ENCODE measurements at places on chromosomes 1 and 21.

DNA sequence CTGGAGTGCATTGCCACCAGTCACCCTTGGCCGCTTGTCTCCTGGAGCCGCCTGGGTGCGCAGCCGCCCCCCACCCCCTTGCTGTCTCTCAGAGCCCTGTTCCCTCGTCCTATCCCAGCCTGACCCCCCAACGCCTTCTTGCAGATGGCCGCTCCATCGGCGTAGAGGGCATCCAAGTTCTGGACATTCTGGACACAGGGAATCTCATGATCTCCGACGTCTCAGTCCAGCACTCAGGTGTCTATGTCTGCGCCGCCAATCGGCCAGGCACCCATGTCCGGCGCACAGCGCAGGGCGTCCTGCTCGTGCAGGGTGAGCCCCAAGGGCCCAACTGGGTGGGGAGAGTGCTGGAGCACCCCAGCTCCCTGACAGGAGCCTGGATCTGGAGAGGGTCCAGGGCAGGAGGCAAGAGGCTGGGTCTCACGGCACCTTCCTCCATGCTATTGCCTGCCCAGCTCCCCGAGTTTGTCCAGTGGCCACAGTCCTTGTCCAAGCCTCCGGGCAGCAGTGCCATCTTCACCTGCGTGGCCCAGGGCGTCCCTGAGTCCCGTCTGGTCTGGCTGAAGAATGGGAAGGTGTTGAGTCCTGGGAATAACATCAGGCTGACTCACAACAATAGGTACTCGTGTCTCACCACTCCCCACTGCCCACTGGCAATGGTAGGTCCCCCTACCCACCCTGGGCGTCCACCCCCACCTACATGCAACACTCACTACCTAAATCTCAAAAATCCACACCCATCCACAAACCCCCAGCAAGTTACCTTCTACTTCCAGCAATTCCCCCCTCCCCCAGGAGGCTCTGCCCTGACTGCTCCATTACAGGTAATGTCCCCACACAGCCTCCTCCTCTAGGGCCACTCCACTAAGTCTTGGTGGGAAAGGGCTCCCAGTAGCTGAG is 24.6 kb downstream of the SLC27A3 start:
- no peak for DNase-seq

DNA sequence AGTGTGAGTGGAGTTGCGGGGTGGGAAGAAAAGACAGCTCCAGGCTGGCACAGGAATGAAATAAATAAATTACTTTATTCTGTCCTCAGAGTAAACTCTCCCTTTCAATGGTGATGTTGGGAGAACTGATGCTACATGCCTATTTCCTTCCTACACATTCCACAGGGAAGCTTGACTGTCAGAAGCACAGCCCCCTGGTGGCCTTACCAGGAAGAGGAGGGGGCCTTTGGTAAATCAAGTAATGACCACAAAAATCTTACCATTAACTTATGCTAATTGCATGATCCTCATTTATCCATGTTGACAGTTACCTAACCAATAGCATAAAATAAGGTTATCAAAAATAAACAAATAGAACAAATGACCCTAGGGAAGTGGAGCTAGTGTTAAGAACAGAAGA is 605.0 kb upstream of the PKN2 start:
- no peak for DNase-seq

DNA sequence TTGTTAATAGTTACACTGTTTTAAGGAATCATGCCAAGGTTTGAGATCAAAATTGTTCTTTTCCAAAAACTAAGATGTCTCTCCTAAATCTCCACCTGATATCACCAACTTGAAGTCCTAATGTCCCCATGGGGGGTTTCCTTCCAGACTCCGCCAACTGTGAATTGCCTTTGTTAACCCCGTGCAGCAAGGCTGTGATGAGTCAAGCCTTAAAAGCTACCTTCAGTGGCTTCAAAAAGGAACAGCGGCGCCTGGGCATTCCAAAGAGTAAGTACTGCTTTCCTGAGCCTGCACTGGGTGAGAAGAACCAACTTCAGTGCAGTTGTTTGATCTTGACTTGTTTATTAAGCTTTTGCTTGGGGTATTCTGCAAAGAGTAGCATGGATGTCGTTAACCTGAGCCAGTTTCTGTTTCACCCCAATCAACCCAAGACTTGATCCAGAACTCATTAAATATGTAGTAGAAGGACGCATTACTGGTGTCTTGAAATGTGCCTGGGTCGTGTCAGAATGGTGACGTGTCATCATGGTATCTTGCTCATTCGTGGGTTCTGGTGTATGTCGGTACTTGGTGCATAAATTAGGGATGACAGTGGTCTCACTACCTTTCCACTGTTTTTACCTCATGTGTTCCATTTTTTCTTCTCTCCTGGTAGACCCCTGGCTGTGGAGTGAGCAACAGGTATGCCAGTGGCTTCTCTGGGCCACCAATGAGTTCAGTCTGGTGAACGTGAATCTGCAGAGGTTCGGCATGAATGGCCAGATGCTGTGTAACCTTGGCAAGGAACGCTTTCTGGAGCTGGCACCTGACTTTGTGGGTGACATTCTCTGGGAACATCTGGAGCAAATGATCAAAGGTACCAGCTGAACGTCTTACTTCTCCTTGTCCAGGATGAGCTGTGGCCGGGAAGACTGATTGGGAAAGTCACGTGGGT is 8.7 kb downstream of the ETS2 start:
- DNase-seq: no peak

GRCh38 chr1:67350783-67351182 is 43.1 kb downstream of the IL12RB2 start:
- no peak for DNase-seq

DNA sequence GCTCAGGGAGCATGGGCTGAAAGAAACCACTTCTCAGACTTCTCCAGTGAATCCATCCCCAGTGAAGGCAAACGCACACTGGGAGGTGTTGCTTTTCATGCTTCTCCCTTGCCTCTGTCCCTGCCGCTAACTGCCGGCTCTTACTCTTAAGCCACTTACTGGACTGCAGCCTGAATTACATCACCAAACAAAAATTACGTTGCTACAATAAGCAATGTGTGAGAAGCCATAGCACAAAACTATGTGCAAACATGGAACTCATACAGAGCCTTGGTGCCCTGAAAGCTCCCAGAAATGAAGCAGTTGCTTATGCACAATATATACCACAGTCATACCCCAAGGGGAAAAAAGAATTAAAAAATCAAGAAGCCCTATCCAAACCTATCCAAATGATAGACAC is 375.2 kb downstream of the KCNH1 start:
- no peak for DNase-seq

DNA sequence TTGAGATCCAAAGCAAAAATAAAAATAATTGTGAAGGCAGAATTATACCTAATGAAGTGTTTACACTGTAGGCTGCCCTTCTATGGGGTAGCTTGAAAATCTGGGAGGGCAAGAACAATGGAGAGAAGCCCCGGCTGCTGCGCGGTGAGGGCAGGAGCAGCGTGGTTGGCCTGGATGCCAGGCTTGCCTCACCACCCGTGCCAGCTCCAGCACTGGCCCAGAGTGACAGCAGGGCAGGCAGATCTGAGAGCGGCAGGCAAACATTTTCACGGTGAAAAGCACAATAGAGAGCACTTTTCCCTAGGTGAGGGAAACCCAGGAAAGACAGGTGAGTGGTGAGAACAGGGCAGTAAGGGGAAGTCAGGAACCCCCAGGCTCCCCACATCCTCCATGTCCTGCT is 1.4 kb downstream of the PROK1 start:
- no peak for DNase-seq

- DNase-seq: no peak
Measured at GRCh38 chr1:203286161-203286984, 18.9 kb upstream of the BTG2 start.

GRCh38 chr1:186002406-186002805 is 268.2 kb downstream of the HMCN1 start:
- no peak for DNase-seq

DNA sequence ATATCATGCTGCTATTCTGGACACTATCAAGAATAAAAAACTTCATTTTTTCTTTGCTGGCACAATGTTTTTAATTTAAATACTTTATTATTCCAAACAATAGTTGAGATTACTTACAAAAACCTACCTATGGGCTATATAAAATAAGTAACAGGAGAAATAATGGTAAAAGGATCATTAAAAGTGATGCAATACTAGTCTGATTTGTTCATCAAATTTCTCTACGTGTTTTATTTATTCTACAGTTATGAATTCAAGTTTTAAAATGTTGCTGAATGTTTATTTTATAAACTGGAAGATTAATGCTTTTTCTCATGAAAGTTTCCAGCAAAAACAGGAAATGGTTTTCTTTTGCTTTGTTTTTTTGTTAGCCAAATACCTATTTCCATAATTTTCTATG is 662.4 kb upstream of the BRINP3 start:
- no peak for DNase-seq

DNA sequence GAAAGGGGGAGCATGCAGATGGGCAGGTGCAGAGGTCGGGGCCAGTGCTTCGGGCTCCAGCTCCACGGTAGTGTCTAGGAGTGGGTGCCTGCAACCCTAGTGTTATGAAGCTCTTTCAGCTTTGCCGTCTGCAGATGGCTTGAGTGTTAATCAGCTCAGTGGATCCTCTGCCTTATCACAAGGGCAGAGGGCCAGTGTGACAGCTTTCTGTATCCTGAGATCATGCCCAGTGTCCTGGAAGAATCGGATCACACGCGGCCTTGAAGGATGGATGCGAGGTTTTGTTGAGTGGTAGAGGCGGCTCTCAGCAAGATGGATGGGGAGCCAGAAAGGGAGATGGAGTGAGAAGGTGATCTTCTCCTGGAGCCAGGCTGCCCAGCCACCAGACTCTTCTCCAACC is 25.5 kb upstream of the C1orf146 start:
- DNase-seq: no peak

DNA sequence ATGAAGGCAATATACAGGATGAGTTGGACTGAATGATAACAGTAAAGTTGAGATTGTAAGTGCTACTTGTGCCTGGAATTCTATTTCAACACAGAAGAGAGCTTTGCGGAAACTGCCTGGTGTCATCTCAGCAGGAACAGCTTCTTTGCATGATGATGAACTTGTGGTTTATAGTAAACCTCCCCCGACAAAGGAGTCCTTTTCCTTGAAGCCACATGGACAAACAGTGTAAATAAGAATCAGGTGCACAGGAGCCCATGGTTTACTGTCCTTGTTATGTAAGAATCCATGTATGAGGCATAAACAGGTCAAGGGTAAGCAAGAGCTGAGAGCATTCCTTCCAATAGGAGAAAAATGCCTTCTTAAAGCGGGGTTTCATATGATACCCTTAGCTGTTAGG is 66.2 kb downstream of the PCNX2 start:
- DNase-seq: no peak

DNA sequence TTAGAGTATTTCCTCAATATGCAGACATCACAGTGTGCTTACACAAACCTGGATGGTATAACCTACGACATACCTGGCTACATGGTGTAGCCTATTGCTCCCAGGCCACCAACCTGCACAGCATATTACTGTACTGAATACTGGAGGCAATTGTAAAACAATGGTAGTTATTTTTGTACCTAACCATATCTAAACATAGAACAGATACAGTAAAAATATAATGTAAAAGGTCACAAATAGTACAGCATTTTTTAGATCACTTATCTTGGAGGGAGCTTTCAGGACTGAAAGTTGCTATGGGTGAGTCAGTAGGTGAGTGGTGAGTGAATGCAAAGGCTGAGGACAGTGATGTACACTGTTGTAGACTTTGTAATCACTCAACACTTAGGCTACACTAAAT is 492.3 kb downstream of the MRPL39 start:
- no peak for DNase-seq

DNA sequence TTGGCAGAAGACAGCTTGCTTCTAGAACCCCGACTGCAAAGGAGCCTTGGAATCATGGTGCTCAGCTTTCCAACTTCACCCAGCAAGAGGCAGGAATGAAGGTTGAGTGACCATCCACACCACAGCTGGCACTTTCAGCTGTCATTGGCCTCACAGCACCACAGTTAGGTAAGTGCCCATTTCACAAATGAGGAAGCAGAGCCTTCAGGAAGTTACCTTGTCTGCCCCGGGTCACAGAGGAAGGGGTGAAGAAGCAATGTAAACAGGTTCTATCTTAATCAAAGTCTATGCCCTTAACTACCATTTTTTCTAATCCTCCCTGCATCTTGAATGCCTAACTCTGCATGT is 156.0 kb downstream of the GLUL start:
- no peak for DNase-seq

- DNase-seq: no peak
Measured at GRCh38 chr1:240608707-240609106, 3.2 kb downstream of the GREM2 start.

DNA sequence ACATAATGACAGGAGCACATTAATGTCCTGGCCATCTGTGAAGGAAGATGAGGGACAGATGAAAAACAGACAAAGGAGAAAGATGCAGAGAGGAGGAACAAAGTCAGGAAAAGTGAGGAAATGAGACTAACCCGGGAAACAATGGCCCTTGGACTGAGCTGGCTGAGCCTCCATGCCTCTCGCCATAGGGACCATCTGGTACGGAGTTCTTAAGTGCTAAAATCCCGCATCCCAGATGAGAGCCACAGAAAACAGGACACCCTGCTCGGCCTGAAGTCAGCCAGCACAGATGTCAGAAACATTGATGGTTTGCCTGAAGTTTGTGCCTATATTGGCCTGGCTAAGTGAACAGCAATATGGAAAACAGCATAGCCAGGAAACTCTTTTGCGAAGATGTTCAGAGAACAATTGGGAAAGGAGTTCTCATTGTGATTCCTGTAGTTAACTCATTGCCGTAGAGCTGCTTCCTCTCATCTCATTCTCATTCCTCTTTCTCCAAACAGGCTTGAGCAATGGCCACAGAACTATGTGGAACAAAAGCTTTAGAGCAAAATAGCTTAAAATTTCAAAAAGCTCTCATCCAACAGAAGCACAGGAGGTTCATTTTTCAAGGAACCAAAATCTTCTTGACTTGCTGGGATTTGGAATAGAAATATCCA is 96.6 kb downstream of the ASTN1 start:
- DNase-seq: no peak

GRCh38 chr1:31483012-31483946 is 70.3 kb downstream of the SERINC2 start:
- DNase-seq: no peak

- DNase-seq: no peak
Measured at GRCh38 chr1:115136106-115136505, 46.8 kb upstream of the TSPAN2 start.

Measured in amniotic stem cell (primary cell).